ENCODE measurements at places on chromosomes 6 and 20.
A peak's percentile ranks its signal among the peaks of the same experiment; 100 is the strongest.

DNA sequence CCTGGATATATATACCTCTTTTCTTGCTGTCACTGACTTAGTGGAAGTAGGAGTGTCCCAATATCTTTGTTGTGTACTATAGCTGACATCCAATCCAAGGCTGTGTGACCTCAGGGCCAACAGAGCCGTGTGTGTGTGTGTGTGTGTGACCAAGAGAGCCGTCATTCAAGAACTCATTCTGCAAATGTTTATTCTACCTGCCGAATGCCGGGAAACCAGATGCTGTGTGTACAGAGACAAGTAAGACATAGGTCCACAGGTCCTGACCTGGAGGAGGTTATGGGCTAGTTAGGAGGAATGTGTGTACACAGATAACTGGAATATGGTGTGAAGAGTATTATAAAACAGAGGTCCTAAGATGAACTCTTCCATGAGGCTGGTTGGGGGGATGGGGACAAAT, 190.0 kb downstream of the DHX35 start:
- no peak for DNase-seq

- no peak for DNase-seq
These were observed 71.6 kb downstream of the TFAP2A start for GRCh38 chr6:10343320-10343719.

DNA sequence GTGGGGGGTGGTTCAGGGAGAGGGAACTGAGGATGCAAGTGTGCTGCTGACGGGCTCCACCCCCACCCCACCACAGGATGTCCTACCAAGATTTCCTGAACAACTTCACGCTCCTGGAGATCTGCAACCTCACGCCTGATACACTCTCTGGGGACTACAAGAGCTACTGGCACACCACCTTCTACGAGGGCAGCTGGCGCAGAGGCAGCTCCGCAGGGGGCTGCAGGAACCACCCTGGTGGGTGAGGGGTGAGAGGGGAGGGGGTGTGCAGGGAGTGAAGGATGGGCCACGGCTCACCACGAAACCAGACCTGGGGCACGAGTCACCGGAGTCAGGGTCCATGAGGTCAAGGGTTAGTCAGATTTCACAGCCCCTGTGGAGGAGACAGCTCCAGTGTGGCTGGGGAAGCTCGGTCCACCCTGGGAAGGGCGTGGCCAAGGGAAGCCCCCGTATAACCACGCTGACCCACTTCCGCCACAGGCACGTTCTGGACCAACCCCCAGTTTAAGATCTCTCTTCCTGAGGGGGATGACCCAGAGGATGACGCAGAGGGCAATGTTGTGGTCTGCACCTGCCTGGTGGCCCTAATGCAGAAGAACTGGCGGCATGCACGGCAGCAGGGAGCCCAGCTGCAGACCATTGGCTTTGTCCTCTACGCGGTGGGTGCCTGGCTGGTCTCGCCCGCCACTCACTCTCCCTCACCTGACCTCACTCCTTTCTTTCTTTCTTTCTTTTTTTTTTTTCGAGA, 18.3 kb downstream of the CAPN11 start:
- DNase-seq: no peak

GRCh38 chr6:156980948-156981347, 203.8 kb downstream of the ARID1B start:
- no peak for DNase-seq

GRCh38 chr6:2848851-2849250, 7.2 kb upstream of the SERPINB1 start:
- peak; percentile 40 for DNase-seq

GRCh38 chr6:163254341-163254835, 160.1 kb upstream of the QKI start:
- DNase-seq: no peak

GRCh38 chr20:57381596-57382503, 9.3 kb upstream of the RBM38 start:
- peak; percentile 72 for DNase-seq

DNA sequence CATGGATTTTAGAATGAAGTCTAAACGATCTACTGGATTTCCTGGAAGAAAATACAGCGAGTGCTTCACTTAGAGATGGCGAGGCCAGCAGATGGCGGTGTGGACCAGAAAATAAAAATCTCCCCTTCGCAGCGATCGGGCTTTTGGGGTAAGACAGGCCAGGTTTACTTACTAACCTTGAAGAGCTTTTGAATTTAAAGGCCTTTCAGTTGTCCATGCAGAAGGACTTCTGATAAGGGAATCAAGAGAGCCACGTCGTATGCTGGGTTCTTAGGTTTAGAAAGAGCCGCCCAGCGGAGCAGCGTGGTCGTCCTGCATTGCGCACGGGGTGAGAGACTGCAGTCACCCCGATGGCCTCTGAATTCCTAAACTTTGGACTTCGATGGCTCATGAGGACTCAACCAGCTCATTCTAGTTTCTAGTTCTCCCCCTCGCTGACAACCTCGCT, 125.2 kb upstream of the RALGAPA2 start:
- no peak for DNase-seq

- peak; percentile 70 for DNase-seq
These were observed 59.8 kb downstream of the NEDD9 start for GRCh38 chr6:11172501-11173327.

All from activated T-helper 1 cell treated with anti-CD3 and anti-CD28 coated beads, Interleukin-2, amount 50 U/mL, for 16 hours (primary cell).